ENCODE measurements at places on chromosomes 2 and 18.

DNA sequence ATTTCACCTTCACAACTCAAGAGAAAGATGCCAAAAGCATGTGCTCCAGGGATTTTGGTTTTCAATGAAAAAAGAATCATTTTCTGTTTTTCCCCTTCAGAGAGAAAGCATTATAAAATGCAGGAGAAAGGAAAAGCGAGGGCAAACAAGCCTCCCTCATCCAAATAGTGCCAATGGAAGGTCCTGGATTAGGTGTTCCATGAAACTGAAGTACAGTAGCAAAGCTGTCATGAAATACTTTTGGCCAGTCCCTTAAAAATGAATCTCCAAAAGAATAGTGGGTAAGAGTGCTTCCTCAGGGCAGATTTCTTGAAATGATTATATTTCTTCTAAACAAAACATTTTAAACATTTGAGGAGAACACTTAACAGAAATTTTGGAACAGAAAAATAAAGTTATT is 182.1 kb upstream of the FOSL2 start:
- DNase-seq = no peak

GRCh38 chr2:239509373-239510143 is 108.7 kb upstream of the HDAC4 start:
- DNase-seq = no peak

- no peak for DNase-seq
These were observed 368.8 kb downstream of the PLCL1 start for GRCh38 chr2:198173242-198173641.

DNA sequence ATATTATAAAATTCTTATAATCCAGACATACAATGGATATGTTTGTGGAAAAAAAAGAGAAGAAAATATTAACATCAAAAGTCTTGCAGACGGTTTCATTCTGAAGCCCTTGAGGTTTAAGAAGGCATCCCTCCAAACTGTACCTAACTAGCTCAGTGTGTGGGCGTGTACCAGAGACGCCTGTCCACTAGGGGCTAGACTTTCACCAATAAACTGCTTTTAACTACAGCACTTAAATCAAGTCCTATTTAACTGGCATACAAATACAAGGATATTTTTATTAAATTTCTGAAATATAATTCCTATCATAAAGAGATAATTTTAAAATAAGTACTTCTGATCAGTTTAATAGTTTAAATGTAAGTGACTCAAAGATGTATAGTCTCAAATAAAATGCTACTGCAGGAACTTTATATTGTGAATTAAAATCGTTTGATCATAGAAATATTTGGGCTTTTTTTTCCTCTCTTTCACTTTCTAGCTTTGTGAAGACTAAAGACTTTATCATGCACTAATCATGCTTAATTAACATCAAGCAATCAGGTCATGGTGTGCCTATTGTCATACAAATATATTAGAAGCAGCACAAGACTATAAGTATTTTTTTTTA is 437.7 kb downstream of the SATB2 start:
- no peak for DNase-seq

DNA sequence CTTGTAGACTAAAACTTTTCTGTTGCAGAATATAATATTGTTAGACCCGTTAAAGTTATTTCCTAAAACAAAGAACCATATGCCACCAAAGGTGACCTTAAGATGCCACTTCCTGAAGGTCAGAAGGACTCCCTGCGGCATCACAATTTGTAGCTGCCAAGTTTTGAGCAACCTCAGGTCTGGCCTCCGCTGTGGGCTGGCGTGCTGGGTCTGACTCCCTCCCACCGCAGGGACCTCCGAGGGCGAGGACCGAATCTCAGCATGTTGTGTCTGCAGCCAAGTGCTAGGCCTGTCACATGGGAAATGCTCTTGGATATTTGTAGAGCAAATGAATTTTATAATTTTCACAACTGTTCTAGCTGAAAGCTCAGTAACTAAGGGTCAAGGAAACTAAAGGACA is 285.9 kb downstream of the NDUFA10 start:
- no peak for DNase-seq

- DNase-seq = no peak
These were observed 65.3 kb downstream of the TNS1 start for GRCh38 chr2:217937446-217937845.

DNA sequence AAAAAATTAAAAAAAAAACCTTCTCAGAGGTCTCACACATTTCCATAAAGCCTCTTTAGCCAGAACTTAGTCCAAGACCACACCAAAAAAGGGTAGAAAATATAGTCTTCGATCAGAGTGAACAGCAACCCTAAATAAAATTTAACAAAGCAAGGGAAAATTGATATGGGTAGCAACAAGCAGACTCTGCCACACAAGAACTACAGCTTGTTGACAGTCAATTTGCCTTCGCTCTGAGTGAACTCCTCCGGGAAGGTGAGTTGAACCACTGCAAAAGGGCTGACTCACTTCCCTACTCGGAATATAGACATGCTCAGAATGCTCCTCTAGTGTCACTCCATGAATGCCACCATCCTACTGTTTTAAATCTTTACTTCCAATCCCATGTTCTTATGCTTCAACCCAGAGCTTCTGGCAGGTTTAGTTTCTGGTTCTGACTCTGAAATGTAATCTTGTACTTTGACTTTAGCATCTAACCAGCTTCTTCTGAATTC is 24.1 kb downstream of the GAD1 start:
- no peak for DNase-seq

GRCh38 chr2:100146657-100146960 is 4.2 kb upstream of the AFF3 start:
- no peak for DNase-seq

DNA sequence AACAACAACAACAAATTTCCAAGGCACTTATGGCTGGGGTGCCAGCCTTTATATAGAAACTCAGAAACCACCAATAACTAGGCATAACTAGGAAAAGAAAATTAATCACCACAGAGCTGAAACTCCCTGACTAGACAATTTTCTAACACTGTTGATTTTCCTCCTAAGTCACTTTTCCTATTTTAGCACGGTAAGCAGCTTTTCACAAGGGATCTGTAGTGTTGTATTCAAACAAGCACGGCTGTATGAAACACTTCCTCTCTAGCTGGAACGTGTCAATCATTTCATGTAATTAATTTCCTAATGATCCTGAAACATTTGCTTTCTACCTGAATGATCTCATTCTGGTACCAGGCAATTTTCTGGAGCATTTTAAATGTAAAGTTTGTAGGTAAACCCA is 645.0 kb downstream of the IRS1 start:
- DNase-seq = no peak

- no peak for DNase-seq
These were observed 245.7 kb downstream of the MTX2 start for GRCh38 chr2:176514805-176515500.

- DNase-seq = no peak
These were observed 204.5 kb upstream of the CXCR4 start for GRCh38 chr2:136322428-136322827.

DNA sequence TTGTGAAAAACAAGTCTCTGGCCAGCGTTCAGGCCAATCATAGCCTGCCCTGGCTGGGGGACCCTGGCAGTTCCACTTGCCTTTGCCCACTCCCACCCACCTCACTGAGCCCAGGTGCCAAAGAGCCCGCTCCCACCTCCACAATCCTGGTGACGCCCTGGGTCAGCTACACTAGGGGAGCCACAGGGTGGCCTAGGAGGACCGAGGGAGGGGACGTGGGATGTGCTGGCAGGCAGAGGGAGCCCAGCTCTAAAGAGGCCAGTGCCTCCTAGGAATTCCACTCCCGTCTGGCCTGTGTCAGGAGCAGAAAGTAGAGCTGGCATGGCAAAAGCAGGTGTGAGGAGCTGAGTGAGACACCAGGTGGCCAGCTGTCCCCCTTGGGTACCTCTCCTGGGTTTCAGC is 49.3 kb downstream of the TNS1 start:
- DNase-seq = peak; percentile 65

GRCh38 chr2:75751824-75752468 is 41.2 kb upstream of the GCFC2 start:
- no peak for DNase-seq

GRCh38 chr2:126893153-126893552 is 5.5 kb upstream of the TEX51 start:
- DNase-seq = peak; percentile 32

- no peak for DNase-seq
These were observed 863.7 kb upstream of the VRK2 start for GRCh38 chr2:57182916-57183315.

DNA sequence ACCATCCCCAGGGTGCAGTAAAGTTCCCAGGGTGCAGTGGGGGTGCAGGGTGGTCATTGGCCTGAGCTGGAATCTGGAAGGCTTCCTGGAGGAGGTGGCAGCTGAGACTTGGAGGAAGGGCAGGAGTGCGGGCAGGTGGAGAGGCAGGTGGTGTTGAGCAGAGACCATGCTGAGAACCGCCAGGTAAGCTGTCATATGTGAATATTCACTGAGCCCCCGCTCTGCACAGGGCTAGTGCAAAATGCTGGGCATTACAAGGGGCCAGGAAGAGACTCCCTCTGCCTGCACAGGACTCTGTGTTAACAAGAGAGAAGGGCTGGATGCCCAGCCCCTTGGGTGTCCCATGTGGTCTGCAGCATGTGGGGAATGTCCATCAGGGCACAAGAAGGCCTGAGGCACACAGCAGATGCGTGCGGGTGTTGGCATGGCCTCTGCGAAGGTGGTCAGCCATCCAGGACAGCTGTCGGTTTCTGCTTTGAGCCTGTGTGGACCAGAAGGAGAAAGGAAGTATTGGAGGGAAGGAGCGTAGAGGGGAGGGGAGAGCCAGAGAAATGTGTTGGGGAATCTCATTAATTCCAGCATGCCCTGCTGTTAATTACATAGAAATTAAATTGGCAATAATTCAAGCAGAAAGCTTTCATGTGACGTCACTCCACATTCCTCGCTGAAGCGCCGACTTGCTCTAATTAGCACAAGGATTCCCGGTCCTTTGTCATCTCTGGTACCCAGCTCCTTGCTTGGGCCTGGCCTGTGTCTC is 62.8 kb upstream of the OTOS start:
- peak; percentile 48 for DNase-seq

DNA sequence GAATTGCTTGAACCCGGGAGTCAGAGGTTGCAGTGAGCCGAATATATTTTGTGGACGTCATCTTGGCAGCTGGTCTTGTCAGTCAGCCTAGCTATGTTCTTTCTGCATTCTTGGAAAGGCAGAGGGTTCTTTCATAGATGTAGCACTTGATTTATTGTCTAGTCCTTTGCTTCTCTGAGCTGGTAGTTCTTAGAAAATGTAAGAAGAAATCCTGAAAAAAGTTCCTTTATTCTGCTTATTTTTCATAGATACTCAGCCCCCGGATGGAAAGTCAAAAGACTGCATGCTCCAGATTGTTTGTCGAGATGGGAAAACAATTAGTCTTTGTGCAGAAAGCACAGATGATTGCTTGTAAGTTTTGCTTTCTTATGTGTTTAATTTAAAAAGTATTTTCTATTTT is 21.3 kb downstream of the PLEKHB2 start:
- DNase-seq = no peak

GRCh38 chr18:11366410-11366809 is 217.0 kb upstream of the PIEZO2 start:
- no peak for DNase-seq

GRCh38 chr2:10064932-10065772 is 15.1 kb downstream of the CYS1 start:
- DNase-seq = peak; percentile 71

DNA sequence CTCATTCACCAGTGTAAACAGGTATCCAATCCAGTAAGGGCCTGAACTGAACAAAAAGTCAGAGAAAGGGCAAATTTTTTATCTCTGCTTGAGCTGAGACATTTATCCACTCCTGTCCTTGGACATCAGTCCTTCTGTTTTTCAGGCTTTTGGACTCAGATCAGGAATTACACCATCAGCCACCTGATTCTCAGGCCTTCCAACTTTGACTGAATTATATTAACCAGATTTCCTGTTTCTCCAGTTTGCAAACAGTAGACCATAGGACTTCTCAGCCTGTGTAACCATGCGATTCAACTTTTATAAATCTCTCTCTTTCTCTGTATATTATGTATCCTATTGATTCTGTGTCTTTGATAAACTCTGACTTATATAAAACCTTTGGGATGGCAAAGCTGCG is 289.3 kb upstream of the CDH2 start:
- no peak for DNase-seq

DNA sequence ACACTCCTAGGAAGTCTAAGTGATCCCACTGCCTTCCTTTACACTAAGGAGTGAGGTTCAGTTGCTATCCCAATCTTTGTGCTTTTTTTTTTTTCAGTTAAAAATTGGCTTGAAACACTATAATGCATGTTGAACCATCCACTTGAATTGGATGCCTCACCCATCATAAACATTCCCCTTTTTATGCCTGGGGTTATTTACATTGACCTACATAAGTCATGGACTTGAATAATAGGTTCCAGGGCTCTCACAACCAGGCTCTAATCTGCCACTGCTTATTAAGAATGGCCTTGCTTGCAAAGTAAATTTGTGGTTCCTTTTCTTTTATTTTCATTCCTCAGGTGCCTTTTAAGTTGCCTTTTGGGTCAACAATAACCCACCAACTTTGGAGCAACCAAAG is 236.1 kb upstream of the MEIS1 start:
- no peak for DNase-seq

DNA sequence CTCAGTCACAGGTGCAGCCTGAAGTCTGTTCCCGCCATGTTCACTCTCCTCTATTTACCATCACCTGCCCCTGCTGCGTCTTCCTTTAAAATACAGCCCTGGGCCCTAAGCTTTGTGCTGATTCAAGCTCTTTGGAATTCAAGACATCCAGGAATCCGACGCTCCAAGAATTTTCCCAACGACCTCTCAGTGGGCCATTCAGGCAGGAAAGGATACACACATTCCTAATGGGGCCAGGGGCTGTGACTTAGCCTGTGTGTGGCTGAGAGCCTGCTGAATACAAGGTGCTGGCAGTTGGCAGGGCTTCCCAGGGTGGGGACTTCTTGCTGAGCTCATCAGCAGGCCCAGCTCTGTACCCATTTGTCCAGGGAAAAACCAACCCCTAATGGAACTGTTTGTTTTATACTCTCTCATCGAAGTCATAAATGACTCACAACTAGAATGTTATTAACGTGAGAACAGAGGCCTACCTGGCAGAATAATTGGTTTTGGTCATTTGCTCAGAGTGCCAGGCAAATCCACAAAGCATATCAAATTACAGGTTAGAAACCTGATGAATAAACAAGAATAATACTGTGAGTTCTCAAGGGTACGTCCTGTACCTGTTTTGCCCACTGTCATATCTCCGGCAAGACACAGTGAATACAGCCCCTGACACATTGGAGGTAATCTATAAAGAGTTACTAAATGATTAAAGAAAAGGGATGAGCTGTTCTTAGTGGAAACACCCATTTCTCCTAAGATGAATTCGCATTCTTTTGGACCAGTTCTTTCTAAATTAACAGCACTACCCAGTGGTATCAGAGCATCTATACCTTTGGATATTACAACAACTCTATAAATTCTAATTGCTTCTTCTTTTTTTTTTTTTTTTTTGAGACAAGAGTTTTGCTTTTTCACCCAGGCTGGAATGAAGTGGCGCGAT is 12.6 kb upstream of the KCMF1 start:
- no peak for DNase-seq

All from spleen (tissue), 13 donors.